Activated T-cell treated with anti-CD3 and anti-CD28 coated beads for 24 hours (primary cell): ENCODE measurements at places on chromosomes 2 and 18.

GRCh38 chr2:206311026-206311425, 36.6 kb downstream of the ZDBF2 start:
- DNase-seq, result no peak

DNA sequence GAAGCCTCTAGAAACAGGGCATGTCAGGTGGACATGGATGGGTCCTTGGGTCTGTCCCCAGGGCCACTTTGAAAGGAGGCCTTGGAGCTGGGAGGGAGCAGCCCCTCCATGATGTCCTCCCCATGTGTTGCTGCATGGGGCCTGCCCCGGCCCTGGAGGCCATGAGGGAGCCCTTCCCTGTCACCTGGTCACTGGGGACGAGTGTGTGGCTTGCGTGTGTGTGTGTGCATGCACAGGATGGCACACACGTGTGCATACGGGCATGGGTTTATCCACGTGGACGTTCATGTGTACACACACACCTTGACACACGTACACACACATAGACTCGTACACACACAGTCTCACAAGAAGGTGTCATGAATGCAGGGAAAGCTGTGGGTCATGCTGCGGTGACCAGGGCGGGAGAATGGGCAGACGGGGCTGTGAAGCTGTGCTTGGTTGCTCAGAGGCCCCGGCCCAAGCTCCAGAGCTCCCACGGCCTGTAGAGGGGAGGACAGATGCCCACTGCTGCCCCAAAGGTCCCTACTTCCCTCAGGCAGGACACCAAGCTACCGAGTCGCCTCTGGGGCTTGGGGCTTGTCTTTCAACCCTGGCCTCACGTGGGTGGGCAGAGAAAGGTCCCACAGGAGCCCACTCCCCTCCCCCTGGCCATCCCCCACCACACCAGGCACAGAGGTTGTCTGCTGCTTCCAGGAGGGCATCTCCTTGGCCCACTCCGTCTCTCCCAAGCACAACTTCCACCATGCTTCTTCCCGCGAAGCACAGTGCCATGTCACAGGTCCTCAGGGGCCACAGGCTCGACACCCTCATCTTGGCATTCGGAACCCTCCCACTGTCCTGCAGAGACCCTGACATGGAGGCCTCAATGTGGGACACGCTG, 42.3 kb upstream of the GPC1 start:
- no peak for DNase-seq

- DNase-seq, result no peak
These were observed 244.3 kb downstream of the RNF144A start for GRCh38 chr2:7161501-7161900.

DNA sequence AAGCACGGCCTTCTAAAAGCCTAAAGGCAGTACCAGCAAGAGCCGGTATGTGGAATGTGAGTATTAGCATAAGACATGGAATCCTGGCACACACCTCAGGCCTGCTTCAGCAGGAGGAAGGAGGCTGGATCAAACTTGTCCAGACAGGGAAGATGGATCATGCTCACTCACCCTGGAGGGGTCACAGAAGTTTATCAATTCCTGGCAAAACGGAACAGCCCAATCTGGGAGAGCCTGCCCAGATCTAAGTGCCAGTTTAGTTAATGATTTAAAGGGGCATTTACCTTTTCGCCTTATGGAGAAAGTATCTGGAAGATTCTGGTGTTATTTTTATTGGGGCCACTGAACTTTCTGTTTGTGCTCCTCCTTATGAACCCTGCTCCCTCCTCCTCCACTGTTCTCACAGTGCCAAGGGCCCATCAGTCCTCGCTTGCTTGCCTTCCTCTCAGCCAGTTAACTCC, 58.3 kb upstream of the NFE2L2 start:
- no peak for DNase-seq

DNA sequence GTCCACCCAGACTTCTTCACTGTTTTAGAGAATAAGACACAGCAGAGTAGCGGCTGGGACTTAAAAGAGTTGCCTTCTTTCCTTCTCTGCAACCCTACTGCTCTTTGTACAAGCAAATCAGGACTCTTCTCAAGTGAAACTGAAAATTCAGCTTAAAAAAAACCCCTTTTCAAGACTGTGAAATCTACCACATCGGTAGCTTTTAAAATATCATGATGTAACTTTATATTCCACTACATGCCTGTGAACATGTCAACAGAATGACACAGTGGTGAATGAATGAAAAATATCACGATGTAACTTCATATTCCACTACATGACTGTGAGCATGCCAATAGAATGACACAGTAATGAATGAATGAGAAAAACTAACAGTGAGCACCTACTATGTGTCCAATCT, 53.4 kb downstream of the TCF4 start:
- DNase-seq, result no peak

- no peak for DNase-seq
These were observed 19.9 kb upstream of the INHBB start for GRCh38 chr2:120326066-120326465.

DNA sequence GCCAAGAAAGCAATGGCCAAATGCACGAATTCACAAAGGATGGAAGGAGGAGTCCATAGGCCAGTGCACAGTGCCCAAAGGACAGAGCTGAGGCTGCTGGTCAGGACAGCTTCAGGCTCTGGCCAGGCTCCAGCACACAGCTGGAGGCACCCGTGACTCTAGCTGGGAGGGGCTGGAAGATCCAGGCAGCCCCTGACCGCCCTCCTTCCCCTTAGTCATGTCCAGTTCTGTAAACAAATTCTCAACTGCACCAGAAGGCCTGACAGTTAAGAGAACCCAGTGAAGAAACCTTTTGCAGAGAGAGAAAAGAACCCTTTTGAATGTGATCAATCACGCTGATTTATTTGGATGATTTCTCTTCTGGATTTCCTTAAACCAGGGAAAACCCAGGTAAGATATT, 7.7 kb upstream of the YWHAQ start:
- no peak for DNase-seq

DNA sequence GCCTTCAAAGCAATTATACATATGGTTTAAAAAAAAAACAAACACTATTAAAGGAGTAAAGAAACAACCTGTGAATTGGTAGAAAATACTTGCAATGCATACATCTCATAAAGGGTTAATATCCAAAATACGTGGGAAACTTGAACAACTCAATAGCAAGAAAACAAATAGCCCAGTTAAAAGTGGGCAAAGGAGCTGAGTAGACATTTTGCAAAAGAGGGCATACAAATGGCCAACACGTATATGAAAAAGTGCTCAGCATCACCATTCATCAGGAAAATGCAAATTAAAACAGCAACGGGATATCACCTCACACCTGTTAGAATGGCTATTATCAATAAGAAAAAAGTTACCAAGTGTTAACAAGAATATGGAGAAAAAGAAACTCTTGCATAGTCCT, 298.3 kb upstream of the RBMS1 start:
- DNase-seq, result no peak

- no peak for DNase-seq
These were observed 18.3 kb downstream of the MAIP1 start for GRCh38 chr2:199973703-199974102.

DNA sequence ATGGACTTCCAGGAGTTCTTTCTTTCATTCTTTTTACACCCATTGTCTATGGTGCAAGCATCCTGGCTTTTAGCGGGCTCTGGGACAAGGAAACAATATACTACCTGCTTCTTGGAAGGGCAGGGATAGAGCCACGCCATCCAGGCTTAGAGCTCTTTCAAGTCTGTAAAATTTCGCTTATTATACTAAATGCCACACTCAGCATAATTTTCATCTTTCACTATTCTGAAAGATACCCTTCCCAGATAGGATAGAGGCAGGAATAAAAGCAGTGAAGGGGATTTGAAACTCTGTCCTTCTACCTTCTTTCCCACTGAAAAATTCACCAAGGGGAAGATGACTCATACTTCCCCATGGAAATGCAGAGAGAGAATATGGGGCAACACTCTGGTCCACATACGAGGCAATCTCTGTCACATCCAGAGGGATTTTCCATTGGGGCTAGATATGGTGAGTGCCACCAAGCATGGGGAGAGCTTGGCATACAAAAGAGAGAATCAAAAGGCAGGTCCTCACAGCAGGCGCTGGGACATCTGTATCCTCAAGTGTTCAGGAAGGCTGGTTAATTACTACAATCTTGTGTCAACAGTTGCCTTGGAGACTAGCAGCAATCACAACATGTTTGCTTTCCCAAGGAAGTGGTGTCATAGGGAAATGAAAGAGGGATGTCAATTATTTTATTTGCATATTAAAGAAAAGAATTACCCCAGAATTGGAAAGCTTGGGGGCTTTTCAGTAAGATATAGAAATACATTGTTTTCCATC, 127.6 kb downstream of the TDRD15 start:
- DNase-seq, result no peak

GRCh38 chr2:205984381-205984780, 101.6 kb downstream of the INO80D start:
- no peak for DNase-seq

GRCh38 chr2:6967301-6967700, 50.1 kb downstream of the RNF144A start:
- no peak for DNase-seq

- no peak for DNase-seq
These were observed 11.0 kb upstream of the ALPK2 start for GRCh38 chr18:58639751-58640427.

GRCh38 chr2:129796225-129796624, 183.2 kb upstream of the RAB6C start:
- DNase-seq, result no peak

DNA sequence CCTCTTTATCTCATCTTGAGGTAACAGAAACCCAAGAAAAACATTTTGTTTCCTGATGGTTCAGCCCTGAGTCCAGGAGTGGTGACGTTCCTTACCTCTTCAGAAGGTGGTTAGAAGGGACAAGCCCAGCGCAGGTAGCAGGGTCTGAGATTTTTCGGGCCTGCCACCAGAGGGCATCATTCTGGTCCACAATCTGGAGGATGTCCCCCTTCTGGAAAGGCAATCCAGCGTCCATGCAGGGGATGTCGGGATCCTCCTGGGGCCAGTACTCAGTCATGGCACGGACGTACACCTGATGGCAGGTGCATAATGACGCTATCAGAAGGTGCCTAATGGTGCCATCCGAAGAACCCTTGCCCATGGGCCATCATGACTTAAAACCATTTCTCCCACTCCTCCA, 17.7 kb downstream of the MPP4 start:
- no peak for DNase-seq
